T-helper 1 cell treated with Interleukin-12 subunit alpha and Interleukin-12 subunit beta and Interleukin-4 antibody, amounts not matched to agents 30 ng/mL and 1 ng/mL, for 36 hours (primary cell): ENCODE measurements at places on chromosomes 5 and 9. TPM values are rescaled to one million over a fixed set of nuclear protein-coding genes. Genes with fewer than 3 reads are reported as not detected.

The SLC4A9 gene
- total RNA-seq: 0.10 and 0.29 TPM in 2 replicates

The SPATA31A1 gene
- total RNA-seq: not detected in 2 replicates

The NMUR2 gene
- not detected in 2 replicates for total RNA-seq

The RNF180 gene
- not detected in 2 replicates for total RNA-seq

The ARHGEF39 gene
- total RNA-seq: 7.8 and 8.7 TPM in 2 replicates

The GHR gene
- 0.05 TPM in 1 of 2 replicates, not detected in the other for total RNA-seq

The LHX3 gene
- total RNA-seq: not detected in 2 replicates

The PCDHB14 gene
- not detected in 2 replicates for total RNA-seq

The TRIP13 gene
- 20.8 and 24.1 TPM in 2 replicates for total RNA-seq

The BRINP1 gene
- not detected in 2 replicates for total RNA-seq

The SMC2 gene
- 49.8 and 50.3 TPM in 2 replicates for total RNA-seq

The C6 gene
- total RNA-seq: not detected in 2 replicates

The SLC34A3 gene
- total RNA-seq: not detected in 2 replicates

The DEPDC1B gene
- total RNA-seq: 28.9 and 29.5 TPM in 2 replicates

The ZDHHC11 gene
- 24.1 and 26.9 TPM in 2 replicates for total RNA-seq

The FOXD4L5 gene
- 0.15 and 0.32 TPM in 2 replicates for total RNA-seq

The BSPRY gene
- total RNA-seq: 10.9 and 11.4 TPM in 2 replicates

The WNK2 gene
- 0.20 and 0.22 TPM in 2 replicates for total RNA-seq

The TLX3 gene
- total RNA-seq: not detected in 2 replicates

The DRD1 gene
- not detected in 2 replicates for total RNA-seq

The OBP2B gene
- not detected in 2 replicates for total RNA-seq

The KCNT1 gene
- total RNA-seq: not detected in 2 replicates

The CHSY3 gene
- not detected in 2 replicates for total RNA-seq

The ADRB2 gene
- 0.81 and 0.90 TPM in 2 replicates for total RNA-seq

The PCDHA2 gene
- total RNA-seq: not detected in 2 replicates

The CD180 gene
- 2.1 TPM in 2 replicates for total RNA-seq

The MEIKIN gene
- total RNA-seq: not detected in 2 replicates

The RC3H2 gene
- 52.6 and 54.5 TPM in 2 replicates for total RNA-seq

The LHX6 gene
- total RNA-seq: not detected in 2 replicates

The PDCD1LG2 gene
- total RNA-seq: 10.5 and 11.4 TPM in 2 replicates

The FOXD4L3 gene
- 0.29 TPM in 1 of 2 replicates, not detected in the other for total RNA-seq

The NEUROG1 gene
- total RNA-seq: not detected in 2 replicates

The TICAM2 gene
- total RNA-seq: 3.3 and 3.5 TPM in 2 replicates

The LCN1 gene
- not detected in 2 replicates for total RNA-seq

The ADAMTS6 gene
- 0.88 and 1.1 TPM in 2 replicates for total RNA-seq

The TGFBI gene
- total RNA-seq: 0.15 TPM in 1 of 2 replicates, not detected in the other

The NRARP gene
- 1.5 and 1.8 TPM in 2 replicates for total RNA-seq

The SPATA31C1 gene
- total RNA-seq: not detected in 2 replicates

The MTAP gene
- total RNA-seq: 42.3 and 47.4 TPM in 2 replicates

The MYMK gene
- not detected in 2 replicates for total RNA-seq

The TBC1D9B gene
- total RNA-seq: 104 and 117 TPM in 2 replicates

The ANGPTL2 gene
- total RNA-seq: 0.07 TPM in 1 of 2 replicates, not detected in the other

The PRRC2B gene
- 174 TPM in 2 replicates for total RNA-seq
